ENCODE measurements at places on chromosomes 7 and 10.

DNA sequence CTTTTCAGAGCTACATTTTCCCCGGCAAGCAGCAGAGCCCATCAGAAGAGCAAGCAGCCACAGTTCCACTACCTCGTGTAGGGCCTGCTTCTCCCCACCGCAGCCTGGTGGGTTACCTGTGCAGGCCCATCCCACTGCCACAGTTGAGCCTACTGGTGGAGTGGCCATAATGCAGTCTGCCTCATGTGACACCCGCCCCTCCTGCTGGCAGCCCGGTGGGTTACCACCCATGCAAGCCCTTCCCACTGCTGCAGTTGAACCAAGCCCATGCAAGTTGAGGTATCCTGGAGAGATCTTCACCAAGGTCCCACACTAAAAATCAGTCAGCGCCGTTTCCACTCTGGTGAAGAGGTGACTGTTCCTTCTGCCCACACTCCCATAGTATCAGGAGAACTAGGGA is 32.1 kb upstream of the CNNM1 start:
- DNase-seq: no peak

- no peak for DNase-seq
These were observed 19.9 kb upstream of the LBX1 start for GRCh38 chr10:101249171-101249581.

DNA sequence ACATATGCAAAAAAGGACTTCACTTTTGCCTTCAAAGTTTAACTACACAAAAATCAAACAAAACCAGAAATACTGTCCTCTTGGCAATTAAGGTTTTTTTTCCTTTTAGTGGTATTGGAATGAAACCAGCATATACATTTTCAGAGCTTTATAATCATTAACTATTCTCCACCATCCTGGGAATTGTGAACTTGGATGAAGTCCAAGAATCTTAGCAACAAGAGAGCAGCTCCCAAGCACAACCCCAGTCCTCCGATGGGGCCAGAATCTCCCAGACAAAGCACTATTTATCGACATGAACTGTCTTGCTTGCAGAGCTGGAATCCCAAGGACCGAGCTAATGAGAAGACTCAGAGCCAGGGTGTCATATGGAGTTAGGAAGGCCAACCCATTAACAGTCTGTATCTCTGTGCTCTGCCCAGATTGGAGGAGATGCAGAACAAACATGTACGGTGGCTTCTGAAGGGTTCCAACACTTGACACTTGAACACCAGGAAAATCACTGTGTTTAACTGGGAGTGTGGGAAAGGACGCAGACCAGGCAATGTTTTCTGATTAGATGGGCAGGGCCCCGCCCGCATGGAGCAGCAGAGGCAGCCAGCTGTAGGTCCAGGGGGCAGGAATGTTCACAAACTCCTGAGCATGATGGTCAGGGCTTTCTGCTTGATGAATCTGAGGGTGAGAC is 35.5 kb downstream of the PPP1R3C start:
- DNase-seq: no peak

DNA sequence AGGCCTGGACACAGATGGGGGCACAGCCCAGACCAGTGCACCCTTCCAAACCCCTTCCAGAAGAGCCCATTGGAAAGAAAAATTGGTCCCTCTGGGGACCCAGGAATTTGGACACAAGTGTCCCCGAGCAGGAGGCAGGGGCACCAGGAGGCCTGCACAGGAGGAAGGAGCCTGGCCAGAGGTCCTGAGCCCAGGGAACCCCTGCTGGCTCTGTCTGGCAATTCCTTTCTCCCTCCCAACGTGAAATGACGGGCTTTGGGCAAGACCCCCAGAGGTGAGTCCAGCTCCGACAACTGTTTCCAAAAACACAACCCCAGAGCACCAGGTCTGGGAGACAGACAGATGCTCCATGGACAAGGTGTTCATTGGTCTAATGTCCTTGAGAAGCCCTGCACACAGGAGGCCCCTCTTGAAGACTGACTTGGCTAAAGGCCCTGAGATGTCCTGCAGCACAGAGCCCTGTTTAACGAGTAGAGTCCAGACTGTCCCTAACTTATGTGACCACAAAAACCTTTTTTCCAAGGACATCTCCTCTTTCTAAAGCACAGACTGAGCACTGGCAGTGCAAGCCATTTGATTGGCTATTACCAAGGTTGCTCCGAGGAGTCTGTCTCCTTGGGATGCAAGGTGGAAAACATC is 150.7 kb downstream of the OAT start:
- no peak for DNase-seq

Data from activated naive CD8-positive, alpha-beta T cell treated with anti-CD3 and anti-CD28 coated beads, Interleukin-2, amount 50 U/mL, for 16 hours (primary cell).